ENCODE measurements at places on chromosomes 16 and 17.

DNA sequence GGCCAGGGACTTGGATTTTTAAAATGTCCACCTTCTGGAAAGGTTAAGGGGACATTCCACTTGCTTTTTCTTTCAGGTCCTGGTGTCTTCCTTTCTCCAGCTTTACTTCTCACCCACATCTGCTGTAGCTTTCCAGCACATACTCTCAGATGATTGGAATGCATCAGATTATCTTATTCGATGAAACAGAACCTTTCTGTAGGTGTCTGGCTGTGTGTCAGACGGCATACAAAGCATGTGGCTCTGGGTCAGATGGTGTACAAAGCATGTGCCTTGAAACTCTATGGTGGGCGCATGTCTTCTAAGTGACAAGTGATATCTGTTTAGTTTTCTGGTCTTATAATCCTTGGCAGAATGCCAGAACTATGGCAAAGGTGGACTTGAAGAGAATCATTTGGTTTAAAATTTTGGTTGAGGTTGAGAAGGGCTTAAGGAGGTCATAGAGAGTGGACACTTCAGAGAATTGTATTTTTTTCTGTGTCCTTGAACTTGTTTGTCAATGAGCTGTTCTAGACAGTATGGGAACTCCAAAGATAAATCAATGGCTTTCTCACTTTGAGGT is 125.3 kb downstream of the FTO start:
- DNase-seq = no peak

- no peak for DNase-seq
These were observed 387.6 kb upstream of the MAF start for GRCh38 chr16:79988089-79988488.

GRCh38 chr16:57133031-57133430 is 40.6 kb downstream of the CPNE2 start:
- DNase-seq = no peak

DNA sequence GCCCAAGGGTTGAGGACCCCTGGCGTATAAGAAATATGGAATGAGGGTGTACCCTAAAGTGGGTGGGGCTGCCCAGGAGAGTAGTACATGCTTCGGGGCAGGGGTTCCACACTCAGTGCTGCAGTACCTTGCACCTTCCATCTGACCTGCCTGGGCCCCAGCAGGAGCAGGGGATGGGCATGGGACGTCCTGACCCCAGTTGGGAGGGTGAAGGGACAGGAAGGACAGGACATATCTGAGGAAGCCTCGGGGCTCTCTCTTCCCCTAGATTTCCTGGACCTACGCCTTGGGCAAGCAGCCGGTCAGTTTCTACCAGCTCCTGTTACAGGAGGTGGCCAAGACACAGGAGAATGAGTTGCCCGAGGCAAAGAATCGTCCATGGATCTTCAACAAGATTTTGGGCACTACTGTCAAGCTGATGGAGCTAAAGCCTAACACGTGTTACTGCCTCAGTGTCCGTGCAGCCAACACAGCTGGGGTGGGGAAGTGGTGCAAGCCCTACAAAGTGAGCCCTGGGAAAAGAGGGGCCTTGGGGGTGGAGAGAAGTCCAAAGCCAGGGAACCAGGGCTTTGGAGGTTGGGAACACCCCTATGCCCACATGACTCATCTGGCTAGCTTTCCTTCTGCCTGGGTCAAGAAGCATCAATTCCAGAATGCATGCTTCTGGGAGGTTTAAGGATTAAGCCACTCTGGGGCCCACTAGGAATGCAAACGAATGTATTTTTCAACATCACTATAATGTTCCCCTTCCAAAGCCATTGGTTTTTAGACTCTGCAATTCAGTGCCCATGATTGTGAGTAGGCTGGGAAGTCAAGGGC is 7.9 kb downstream of the FNDC8 start:
- no peak for DNase-seq

- DNase-seq = no peak
These were observed 18.9 kb downstream of the PSME3IP1 start for GRCh38 chr16:57166951-57167350.

- DNase-seq = no peak
These were observed 24.7 kb downstream of the SSH2 start for GRCh38 chr17:29905086-29905878.

DNA sequence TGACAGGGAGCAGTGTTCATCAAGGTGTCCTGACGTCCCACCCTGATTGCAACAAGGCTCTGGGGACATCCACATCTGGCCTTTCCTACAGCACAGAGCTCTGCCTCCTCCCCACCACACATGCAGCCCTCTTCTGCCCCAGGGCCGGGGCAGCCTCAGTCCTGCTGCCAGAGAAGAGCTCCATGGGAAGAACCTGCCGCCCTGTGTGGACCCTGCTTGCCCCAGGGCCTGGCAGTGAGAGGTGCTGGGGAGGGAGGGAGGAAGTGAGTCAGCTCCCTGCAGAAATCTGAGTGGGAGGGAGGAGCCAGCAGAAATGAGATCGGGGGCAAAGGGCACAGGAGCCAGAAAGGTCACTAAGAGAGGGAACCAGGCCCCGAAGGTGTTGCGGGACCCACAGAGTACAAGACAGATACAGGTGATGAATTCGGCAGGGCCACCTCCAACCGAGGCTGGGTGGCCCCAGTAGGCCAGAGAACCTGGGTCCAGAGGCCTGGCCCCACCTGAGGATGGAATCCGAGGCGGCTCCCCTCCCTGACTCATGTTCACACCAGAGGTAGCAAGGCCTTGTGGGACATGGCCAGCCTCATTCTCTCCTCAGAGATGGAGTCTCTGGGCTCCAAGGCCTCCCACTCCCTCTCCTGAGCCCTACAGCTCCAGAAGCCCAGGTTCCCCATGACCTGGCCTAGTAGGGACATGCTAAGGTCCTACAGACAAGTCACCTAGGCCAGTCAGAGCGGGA is 24.8 kb downstream of the MYO18A start:
- no peak for DNase-seq

- no peak for DNase-seq
These were observed 44.9 kb downstream of the CNGB1 start for GRCh38 chr16:57926041-57926440.

GRCh38 chr17:58995247-58995940 is 111.3 kb downstream of the TRIM37 start:
- no peak for DNase-seq

DNA sequence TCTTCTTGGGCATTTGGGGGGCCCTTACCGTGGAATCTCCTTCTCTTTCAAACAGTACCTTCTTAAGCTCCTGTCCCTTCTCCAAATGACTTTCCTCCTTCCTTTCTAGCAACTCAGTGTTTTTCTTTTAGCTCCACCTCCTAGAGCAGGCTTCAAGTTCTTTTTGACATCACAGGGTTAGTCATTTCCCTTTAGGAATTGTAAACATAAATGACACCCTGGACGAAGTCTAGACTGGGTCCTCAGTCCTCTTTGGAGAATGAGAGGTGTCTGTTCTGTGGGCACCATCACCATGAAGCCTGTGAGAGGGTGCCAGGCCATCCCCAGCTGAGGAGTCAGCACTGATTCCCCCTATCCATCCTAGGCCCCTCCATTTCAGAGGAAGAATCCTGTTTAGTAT is 94.7 kb downstream of the SALL1 start:
- DNase-seq = no peak

- DNase-seq = no peak
These were observed 23.0 kb downstream of the KATNB1 start for GRCh38 chr16:57758331-57759117.

GRCh38 chr17:76700617-76701470 is 9.9 kb downstream of the MXRA7 start:
- DNase-seq = no peak

DNA sequence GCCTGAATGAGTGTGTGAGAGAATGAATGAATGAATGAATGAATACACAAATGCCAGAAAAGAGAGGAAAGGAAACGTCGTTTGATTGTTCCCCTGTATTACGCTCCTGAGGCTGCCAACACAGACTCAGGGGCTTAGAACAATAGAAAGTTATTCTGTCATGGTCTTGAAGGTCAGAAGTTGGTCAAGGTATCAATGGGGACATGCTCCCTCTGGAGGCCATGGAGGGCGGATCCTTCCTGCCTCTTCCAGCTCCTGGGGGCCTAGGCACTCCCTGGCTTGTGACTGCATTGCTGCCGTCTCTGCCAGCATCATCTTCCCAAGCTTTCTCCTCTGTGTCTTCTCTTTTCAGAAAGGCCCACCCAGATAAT is 1.5 kb upstream of the SLC38A8 start:
- no peak for DNase-seq

DNA sequence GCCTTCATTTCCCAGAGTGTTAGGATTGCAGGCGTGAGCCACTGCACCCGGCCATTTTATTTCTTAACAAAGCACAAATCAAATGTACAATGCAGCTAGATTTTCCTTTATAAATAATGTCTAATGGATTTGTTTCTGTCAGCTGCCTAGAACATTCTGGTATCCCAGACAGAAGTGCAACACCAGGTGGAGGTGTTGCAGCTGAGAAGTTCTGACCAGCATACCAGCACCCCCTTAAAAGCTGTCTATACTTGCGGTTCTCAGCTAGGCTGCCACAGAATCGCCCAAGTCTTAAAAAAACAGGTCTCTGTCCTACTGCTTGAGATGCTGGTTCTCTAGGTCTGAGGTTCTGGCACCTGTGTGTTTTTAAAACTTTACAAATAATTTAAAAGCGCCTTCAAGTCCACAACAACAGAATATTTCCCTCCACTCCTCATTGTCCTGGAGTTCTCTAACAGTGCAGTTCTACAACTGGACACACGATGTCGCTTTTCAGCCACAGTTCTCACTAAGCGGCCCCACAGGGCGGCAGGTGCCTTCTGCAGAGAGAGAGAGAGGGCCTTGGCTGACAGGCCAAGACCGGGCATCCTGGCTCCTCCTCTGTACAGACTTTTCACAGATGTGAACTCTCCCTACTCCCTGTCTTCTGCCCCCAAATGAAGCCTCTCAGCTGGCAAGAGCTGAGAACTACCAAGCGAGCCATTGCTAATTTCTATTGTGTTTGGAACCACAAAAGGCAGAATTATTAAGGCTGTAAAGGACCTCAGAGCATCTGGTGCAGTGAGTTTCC is 32.6 kb upstream of the MEOX1 start:
- DNase-seq = peak; percentile 56

- DNase-seq = no peak
These were observed 40.2 kb downstream of the GRB2 start for GRCh38 chr17:75365009-75365930.

DNA sequence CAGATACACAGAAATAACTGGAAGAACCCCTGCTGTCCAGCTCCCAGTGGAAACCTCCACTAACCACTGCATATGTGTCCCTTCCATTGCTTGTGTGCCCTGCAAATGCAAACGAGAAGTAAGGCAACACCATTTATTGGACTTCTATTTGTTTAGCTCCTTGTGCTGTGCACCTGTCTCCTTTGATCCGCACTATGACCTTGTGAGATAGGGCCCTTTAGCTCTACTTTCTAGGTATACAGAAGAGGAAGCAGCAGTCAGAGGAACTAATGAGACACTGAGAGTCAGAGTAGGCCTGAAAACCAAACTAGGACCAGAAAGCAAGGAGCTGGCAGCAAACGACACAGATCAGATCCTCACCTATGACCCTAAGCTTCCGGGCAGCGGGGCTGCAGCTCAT is 22.4 kb downstream of the SOX9 start:
- no peak for DNase-seq

DNA sequence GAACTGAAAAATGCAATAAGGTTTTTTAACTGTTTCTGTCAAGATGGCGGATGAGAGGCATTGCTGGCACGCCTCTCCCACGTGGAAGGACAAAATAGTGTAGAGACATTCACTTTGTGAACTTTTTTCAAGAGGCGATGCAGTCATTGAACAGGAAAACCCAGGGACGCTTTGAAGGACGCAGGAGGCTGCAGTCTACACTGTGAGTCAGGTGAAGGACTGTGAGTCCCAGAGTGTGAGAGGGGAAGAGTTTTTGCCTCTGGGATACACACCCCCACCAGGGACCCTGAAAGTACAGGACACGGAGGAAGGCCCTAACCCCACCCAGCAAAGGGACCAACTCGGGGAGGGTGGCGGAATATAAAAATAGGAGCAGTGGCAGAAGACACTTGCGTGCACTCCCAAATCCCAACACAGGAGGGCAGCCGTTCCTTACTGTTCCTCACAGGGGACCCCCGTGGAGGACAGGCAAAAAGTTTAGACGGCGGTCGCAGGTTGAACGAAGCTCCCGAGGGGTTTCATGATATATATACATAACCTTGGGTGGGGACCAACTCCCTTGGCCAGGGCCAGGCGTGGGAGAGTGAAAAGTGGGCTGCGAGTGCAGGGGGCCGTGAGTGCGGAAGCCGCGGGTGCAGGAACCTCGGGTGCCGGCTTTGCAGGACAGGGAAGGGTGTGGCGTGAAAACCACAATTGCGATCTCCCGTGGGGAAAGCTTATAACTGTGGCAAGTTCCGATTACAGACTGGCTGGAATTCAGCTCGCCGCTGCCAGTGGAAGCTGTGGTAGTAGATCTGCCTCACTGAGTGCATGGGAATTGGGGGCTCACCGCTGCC is 82.0 kb upstream of the ALOX12 start:
- peak; percentile 64 for DNase-seq

DNA sequence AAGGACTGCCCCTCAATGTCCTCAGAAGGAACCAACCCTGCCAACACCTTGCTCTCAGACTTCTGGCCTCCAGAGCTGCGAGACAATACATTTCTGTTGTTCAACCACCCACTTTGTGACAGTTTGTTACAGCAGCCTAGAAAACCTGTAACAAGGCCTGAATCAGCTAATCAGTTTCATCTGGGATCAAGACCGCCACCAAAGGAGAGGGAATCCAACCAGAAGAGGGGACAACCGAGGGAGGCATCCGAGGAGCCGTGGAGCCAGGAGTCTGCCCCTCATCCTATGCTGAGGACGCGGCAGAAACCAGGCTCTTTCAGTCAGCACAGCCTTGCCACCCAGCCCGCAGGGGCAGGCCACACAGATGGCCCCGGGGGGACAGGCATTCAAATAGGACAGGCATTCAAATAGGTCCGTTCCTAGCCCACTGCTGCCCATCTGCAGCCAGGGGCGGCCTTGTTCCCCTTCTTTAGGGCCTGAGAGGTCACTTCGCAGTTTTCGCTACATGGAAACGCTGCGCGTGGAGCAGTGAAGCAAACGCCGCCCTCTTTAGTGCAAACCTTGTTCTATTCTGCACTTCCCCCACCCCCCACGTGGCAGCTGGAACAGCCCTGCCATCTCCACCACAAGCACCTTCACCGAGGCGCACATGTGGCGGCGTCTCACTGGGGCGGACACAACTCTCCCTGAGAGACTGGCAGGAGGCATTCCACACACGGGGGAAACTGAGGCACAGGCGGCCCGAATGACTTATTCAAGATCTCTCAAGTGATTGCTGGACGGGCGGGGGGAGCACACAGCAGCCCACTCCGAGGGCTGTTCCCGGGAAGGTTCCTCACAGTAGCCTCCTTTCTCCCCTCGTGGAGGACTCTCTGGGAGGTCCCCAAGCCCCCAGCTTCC is 26.7 kb downstream of the FA2H start:
- DNase-seq = no peak

- no peak for DNase-seq
These were observed 3.4 kb downstream of the SKA2 start for GRCh38 chr17:59151591-59151990.

DNA sequence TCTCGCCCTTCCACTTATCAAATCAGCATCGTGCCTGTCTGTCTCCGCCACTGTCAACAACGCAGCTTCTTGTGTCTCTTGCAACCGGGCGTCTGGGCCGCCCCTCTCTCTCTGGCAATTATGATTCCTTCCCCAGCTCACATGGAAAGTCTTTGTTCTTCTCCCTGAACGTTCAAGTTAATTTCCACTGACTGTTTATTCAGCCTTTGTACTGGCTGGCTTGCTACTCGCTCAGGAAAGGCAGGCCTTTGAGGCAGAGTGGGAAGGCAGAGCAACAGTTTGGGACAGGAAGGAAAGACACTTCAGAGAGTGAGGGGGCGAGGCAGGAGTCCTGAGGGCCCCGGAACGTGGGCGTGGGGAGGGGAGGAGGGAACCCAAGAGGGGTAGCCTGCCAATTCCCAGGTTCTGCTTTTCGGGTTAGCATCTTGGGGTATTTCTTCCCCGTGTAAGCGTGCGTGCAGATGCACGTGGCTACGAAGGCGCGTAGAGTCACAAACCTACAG is 50.8 kb downstream of the AKAP1 start:
- DNase-seq = no peak
